ENCODE measurements at places on chromosomes 4 and X.

DNA sequence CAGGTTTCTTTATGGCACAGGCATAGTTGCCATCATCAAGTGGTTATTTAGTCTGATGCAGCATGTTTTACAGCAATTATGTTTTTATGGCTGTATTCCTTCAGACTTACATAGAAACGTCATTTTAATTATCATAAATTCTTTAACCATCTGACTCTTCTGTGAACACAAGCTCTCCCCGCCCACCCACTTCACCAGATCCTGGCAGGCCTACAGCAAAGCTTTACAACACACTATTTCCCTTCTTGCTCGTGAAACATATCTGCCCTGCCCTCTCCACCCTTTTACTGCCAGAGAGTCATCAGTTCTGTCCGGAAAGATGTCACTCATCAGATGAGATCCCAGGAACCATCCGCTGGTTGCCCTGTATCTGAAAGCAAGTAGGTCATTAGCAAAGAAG lies 120.5 kb downstream of the HS6ST2 start:
- no peak for DNase-seq

DNA sequence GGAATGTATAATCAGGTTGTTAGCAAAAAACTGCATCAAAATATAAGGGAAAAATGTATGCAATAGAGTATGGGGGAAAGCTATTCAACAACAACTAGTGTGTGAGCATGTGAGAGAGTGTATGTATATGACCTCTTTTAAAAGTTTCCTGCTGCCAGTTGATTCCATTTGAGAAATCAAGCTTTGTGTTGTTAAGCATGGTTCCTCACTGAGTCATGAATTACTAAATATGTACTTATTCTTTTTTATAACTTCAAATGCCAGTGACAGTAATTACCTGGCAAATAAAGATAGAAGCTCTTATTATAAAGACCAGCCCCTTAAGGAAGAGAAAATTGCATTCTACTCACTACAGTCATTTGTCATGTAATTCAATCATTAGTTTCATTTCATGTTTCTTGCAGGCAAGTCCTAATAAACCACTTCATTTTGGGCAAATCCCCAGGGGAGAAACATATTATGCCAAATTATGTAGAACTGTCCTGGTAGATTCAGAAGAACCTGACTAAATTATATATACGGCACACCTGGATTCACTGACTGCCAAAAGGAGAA lies 19.2 kb downstream of the RASGEF1B start:
- DNase-seq = no peak

DNA sequence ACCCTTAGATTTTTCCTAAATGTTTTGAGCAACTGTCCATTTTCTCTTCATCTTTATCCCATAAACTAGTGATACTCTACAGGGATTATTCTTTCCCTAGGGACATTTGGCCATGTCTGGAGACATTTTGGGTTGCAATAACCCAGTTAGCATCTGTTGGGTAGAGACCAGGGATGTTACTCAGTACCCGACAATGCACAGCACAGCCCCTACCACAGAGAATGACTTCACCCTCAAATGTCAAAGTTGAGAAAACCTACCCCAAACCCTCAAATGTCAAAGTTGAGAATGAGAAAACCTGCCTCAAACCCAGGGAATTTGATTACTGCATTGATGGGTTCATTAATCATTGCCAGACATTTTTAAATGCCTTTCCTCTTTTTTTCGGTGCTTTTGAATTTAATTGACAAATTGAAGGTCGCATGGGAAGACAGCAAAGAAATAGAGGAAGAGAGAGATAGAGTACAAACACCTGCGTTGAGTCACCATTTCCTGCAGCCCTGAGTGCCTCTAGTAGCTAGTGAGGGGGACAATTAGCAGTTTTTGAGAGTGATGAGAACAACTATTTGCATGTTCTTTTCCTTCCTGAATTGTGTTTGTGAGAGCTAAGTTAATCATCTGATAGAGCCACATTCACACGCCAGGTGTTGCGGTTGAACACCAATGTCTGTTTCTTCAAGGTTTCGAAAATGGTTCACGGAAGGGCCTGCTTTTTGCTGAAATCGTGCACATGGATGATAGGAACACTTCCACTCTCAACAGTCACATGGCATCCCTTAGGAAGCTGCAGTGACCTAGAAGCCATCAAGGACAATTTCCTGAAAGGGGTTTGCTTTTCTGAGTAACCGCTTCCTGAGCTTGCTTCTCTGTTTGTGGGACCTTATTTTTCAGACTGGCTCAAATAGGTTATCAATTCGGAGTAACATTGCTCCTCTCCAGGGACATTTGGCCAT lies 203.9 kb upstream of the VCX3A start:
- DNase-seq = no peak

DNA sequence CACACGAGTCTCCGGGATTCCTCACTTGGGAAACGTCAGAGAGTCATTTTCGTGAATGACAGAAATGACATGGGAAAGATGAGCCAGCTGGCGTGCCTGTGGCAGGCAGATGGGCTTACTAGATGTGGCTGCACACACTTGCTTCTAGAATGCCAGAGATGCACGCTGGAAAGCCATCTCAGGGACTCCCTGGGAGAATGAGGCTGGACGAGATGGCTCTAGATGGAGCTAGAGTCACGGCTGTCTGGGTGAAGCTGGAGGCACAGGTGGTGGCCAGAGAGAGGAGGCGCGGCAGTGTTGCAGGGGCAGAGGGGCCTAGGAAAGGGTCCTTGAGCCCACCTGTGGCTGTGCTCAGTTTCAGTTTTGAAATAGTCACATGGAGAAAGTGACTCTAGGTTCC lies 26.0 kb downstream of the TKTL1 start:
- peak; percentile 38 for DNase-seq

GRCh38 chrX:21153503-21153902 lies 220.7 kb upstream of the CNKSR2 start:
- no peak for DNase-seq

- no peak for DNase-seq
These were observed 26.9 kb downstream of the CRLF2 start for GRCh38 chrX:1185561-1185960.

- DNase-seq = no peak
These were observed 1041.6 kb upstream of the PRKX start for GRCh38 chrX:4754878-4755604.

DNA sequence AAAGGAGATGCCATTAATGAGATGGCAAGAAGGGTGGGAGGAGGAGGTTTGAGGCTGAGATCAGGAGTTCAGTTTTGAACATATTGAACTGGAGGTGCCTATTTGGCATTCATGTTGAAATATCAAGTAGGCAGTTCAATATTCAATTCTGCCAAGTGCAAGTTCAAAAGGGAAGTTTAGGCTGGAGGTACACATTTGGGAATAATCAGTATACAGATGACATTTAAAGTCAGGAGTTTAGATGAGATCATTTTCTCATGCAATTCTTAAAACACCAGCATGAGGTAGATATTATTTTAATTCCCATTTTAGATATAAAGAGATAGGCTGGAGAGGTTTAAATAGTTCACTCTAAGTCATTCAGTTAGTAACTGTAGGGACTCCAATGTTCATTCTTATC lies 26.1 kb downstream of the COQ2 start:
- no peak for DNase-seq

DNA sequence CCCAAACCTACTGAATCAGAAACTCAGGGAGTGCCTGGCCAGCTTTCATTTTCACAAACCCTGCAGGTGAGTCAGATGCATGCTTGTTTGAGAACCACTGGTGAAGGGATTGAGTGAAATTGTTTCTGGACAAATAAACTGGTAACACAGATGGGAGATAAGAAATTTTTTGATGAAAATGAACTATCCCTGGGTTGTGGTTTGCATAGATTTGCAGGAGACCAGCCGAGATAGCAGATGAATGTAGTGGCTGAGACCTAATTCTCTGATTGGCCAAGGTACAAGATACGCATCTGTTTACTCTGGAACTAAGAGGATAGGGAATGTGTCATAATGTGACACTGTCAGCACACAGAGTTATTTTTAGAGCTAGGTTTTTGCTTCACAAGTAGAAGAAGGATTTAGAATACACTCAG lies 117.8 kb upstream of the NOCT start:
- DNase-seq = peak; percentile 58

GRCh38 chr4:118729287-118730286 lies 44.4 kb downstream of the METTL14 start:
- no peak for DNase-seq

DNA sequence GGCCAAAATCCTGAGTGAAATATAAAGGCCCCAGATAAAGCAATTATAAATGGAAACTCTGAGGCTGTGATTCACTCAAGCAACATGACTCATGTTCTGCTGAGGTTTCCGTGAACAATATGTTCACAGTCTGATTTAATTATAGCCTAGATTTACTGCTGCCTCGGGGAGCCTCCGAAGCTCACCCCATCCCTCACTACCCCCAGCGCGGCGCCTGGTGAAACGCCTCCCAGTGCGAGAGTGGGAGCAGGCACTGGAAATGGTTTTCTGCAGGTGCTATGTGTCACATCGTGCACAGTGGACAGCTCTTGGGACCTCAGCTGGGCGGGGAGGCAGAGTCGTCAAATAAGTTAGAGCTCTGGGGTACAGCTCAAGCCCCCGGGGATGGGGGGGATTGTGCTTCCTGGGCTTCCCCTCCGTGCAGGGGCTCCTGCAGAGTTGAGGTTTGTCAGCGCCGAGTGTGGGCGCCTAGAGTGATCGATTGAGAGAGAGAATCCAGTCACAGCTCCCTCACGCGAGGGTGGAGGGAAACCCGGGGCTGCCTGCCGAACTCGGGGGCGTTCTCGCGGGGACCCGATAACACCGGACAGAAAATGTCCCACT lies 110.6 kb downstream of the PHKA2 start:
- DNase-seq = peak; percentile 20

DNA sequence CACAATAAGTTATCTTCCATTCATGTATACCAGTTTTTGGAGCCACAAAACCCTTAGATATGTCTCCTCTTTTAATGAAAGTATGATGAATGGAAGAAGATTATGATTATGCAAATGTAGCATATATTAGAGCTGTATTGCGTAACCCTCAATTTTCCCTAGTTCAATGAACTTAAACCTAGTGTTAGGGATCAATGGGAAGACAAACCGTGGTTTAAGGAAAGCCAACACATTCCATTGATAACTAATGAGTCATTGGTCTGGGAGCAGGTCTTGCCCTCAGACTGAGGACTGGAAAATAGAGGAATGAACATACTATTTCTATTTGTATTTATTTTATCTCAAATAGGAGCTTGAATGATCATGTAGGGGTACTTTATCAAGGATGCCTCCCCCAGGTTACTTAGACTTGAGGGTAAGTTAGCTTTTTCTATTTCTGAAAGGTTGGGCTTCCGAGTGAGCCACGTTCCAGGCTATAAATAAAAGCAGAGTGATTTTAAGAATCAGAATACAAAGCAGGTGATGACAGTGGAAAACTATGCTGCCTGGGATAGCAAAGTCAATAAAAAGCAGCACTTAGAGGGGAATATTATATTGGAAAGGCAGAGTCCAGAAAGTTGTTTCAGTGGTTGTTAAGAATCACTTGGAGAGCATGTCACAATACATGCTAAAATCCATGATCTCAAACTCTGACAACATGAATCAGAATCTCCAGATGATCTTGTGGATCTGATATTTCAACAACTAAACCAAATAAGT lies 356.0 kb downstream of the ADAM29 start:
- DNase-seq = no peak

GRCh38 chr4:16480011-16480410 lies 253.7 kb upstream of the TAPT1 start:
- no peak for DNase-seq
